ENCODE measurements at places on chromosomes 2 and 18. TPM values are rescaled to one million over a fixed set of nuclear protein-coding genes. Genes with fewer than 3 reads are reported as not detected.

GRCh38 chr2:144213797-144214196 lies 306.1 kb downstream of the ZEB2 start:
- DNase-seq, result no peak

The IL1RN gene
- total RNA-seq, result 80.2 TPM

DNA sequence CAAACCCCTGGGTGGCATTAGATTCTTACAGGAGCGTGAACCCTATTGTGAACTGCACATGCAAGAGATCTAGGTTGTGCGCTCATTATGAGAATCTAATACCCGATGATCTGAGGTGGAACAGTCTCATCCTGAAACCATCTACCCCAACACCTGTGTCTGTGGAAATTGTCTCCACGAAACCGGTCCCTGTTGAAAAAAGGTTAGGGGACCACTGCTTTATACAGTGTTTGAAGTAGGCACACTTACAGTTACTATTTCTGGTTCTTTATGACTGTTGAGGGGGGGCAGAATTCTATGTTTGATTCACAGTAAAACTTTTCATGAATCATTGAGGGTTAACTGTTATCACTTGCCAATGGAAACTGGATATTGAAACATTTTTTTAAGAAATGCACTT lies 72.0 kb downstream of the RIF1 start:
- no peak for DNase-seq

DNA sequence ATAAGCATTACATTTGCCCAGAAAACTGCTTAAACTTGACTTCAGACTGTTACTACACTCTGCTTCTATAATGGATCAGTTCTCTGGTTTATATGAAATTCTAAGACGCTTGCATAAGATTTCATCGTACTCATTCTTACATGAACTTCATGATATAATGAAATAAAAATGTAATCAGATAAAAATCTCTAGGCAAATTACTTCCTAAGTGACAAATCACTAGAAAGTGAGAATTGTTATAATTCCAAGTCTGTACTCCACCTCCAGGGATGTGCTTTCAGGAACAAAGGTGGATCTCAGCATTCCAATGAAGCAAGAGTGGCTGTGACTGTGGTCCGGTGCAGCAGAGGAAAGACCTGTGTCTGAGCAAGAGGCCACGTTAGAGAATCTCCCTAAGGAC lies 226.2 kb downstream of the PIEZO2 start:
- no peak for DNase-seq

GRCh38 chr2:165293440-165294420 lies 54.5 kb downstream of the SCN2A start:
- DNase-seq, result peak; percentile 60

DNA sequence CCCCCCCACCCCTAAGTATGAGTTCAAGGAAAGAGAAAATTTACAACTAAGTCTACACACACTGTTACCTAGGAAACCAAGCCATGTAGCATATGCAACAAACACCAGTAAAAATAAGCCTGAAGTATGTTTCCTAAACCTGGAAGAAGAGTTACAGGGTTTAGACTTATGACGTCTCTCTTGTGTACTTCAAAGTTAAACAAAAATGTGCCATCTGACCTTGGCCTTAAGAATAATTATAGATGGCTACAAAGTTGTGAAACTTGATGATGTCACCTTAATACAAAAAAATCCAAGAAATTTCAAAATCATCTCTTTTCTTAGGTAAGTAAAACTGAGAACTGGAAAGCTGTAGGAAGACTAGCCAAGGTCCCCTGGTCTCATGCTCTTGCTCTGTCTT lies 297.6 kb upstream of the NRXN1 start:
- no peak for DNase-seq

GRCh38 chr2:70830366-70830765 lies 5.2 kb downstream of the CD207 start:
- no peak for DNase-seq

- no peak for DNase-seq
Observed at GRCh38 chr2:160608599-160608998, 115.0 kb upstream of the RBMS1 start.

The EFR3B gene
- total RNA-seq, result 1.0 TPM

DNA sequence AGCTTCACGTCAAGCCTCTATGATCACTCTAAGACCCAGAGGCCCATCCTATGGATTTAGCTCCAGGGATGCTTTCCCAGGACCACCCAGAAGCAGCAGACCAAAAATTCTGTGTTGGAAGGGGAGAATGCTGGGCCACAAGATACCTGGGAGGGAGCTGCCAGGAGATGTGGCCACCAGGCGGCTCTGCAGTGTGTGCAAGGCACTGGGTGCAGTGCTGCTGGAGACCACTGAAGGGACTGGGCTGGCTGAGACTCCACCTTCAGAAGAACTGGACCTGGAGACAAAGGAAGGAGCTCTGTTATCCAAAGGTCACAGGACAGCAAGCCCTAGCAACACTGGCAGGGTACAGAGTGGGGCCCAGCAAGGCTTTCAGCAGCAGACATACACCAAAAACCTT lies 34.0 kb downstream of the KANSL3 start:
- no peak for DNase-seq

DNA sequence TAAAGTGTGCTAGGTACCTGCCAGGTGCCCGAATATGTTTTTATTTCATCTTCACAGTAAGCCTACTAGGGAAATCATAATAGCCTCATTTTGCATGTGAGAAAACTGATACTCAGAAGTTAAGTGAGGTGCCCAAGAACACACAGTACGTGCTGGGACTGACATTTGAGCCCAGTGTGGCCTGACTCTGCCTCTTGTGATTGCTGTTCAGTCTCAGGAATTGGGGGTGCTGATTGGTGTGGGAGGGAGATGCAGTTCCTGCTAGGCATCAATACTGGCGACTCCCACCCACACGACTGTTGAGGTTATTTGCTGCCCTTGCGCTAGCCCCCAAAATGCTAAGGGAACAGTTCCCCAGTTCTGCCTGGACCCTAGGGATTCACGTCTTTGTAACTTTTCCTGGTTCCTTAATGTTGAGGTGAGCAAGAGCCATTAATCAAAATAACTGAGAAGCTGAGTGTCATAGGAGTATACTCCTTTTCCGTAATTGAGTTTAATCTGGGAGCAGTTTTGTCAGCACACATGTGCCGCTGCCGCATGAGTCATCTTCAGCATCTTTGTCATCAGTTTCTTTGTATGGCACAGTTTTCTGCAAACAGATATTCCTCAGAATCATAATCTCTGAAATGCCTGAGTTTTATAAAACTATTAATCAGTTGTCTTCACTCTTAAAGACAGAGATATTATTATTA lies 120.7 kb downstream of the NCK2 start:
- DNase-seq, result no peak

DNA sequence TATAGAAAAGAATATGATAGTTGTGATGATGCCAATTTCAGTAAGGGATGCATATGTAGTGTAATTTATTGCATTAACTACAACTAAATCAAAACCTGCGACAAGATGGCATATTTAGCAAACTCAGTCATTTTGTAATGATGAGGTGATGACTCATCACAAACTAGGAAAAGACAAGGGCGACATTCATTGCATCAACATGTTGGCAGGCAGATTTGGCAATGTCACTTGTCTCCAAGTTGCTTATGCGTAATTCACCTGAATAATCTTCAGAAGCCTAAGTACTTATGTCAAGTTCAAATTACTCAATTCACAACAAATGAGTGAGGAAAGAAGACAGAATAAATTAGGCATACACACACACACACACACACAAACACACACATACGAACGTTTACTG lies 273.2 kb upstream of the RGPD4 start:
- DNase-seq, result no peak

DNA sequence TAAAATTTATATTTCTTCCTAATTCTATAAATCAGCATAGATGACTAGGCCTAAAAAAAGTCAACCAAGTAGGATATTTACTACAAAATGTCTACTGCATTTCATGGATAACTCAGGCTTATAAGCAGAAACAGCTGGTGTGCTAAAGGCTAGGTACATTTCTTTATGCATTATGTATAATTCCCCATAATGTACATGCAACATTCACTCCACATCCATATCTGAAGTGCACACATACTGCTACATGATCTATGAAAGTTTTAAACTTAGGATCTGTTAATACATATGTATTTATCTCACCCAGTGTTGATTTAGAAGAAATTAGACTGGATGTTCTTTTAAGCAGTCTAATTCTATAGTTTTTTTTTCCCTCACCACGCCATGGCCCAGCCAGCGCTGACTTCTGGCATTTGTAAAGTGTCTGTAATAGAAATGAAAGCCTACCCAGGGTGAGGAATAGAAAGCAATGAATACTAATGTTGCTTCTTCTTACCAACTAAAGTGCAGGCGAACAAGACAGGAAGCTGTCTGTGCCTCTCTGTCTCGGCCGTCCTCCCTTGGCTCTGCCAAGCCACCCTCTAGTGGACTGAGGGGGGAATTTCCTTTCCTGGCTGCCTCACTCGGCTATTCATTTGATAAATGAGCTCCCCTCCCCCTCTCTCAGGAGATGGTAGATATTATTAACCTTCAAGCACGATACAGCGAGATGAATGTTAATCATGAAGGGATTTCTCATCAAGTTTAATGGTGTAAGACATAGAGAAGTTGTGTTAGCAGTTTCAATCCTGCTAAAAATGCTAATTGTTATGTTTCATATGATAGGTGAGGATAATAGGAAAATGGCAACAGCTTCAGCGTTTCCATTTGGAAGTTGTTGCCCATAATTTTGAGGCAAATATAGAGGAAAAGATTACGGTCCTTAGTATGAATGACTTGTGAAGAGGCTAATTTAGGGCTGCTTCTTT lies 384.5 kb downstream of the MTX2 start:
- peak; percentile 74 for DNase-seq

Data from ureter (tissue), 1 donor.